ENCODE measurements at places on chromosomes 6 and 20.

GRCh38 chr6:126077810-126078776 lies 91.8 kb downstream of the TRMT11 start:
- no peak for DNase-seq

DNA sequence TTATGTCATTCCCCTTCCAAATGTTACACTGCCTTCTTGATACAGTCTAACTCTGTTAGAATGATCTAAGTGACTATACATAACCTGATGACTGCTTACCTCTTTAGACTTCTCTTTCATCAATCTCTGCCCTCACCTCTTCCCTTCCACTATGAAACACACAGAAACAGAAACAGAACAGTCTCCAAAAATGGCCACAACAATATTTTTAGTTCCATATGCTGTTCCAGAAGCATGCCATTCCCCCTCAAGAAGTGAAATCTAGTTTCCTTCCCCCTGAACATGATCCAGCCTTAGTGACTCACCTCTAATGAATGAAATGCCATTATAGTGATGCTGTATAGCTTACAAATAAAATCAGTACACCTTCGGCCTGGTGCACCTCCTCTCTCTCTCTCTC lies 229.3 kb upstream of the TENT5A start:
- no peak for DNase-seq

DNA sequence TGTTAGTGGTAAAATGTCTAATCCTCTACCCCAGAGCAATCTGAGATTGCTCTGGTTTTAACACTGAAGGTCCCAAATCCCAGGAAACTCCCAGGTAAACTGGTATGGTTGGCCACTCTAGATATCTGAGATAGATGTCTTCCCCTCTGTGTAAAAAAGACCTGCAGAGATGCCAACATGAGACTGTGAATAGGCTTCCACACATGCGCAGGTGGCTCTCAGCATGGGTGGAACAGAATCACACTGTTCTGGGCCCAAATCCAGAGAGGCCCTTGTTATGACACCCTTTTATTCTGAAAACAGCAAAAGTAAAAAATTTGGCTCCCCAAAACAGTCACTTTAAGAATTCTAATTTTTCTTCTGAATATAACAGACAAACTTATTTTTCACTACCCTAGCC lies 88.7 kb upstream of the BMP5 start:
- DNase-seq, result no peak

DNA sequence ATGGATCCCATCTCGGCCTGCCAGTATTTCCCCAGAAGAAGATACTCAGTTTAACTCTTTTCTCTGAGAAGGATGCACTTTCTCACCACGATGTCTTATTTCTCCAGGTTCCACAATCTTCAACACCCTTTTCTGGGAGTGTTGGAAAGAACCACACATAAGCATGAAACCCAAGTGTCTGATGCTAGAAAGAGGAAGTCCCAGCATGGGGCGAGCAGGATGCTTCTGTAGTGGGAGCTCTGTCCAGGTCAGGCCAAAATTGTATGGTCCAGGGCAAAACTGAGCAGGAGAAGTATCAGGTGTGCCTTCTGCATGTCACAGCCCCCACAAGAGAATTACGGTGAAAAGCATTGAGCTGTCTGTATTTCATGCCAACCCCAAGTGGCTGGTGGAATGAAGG lies 11.0 kb downstream of the TREM1 start:
- DNase-seq, result no peak

Data from NCI-H1417 treated with DMSO at 0.1 percent for 48 hours (cell line).